Left ventricle myocardium superior (tissue), 1 donor: ENCODE measurements at places on chromosomes 3 and 15. TPM values are rescaled to one million over a fixed set of nuclear protein-coding genes. Genes with fewer than 3 reads are reported as not detected.

The TBC1D5 gene
- 27.1 TPM for total RNA-seq

The VIPR1 gene
- 2.2 TPM for total RNA-seq

The SAXO2 gene
- total RNA-seq, result 2.6 TPM

The MAP6D1 gene
- 2.3 TPM for total RNA-seq

The GP9 gene
- total RNA-seq, result not detected

The ITIH1 gene
- total RNA-seq, result not detected

The SNRK gene
- total RNA-seq, result 23.6 TPM

The NR2E3 gene
- not detected for total RNA-seq

The EXOG gene
- 27.0 TPM for total RNA-seq

The PLA2G4E gene
- total RNA-seq, result not detected

The HGD gene
- total RNA-seq, result not detected

The BFSP2 gene
- not detected for total RNA-seq

The FBLN2 gene
- 53.8 TPM for total RNA-seq

The PRR20G gene
- total RNA-seq, result not detected

The AQP9 gene
- total RNA-seq, result 1.9 TPM

The LOXL1 gene
- total RNA-seq, result 12.9 TPM

The CEMIP gene
- total RNA-seq, result not detected

DNA sequence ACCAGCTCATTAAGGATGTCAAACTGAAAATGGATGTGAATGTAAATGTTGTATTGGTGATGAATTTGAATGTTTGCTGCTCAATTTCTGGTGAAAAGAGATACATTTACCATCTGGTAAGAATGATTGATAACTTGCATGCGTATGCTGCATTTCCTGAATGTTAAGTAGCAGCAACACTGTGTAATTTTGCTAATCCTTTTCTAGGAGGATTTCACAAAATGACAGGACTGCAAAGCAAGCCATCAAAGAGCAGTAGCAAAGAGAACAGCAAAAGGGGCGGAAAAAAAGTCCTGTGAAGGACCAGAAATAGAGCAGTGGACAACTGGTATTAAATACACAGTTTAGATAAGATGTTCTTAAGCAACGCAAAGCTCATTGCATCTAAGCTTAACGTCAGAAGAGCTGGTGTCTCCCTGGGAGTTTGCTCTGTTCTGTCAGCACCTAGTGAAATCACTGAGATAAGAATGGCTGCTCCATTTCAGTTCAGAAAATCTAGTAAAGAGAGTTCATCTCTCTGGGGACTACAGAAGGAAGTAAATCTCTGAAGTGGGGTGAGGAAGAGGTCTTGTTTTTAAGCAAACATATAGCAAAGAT is 23.5 kb upstream of the PAQR5 start:
- DNase-seq, result no peak

DNA sequence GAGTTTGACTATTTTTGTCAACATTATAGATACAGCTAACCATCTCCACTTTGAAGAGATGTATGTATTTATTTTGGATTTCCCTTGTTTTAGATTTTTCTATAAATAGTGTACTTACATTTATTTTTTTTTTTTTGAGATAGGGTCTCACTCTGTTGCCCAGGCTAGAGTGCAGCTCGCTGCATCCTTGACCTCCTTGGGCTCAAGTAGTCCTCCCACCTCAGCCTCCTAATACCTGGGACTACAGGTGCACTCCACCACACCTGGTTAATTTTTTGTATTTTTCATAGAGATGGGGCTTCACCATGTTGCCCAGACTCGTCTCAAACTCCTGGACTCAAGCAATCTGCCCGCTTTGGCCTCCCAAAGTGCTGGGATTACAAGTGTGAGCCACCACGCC is 55.3 kb upstream of the TRPM1 start:
- no peak for DNase-seq

- no peak for DNase-seq
Observed at GRCh38 chr15:97661796-97662195, 298.7 kb upstream of the ARRDC4 start.

GRCh38 chr3:142945023-142945422 is 18.5 kb downstream of the PAQR9 start:
- DNase-seq, result no peak

DNA sequence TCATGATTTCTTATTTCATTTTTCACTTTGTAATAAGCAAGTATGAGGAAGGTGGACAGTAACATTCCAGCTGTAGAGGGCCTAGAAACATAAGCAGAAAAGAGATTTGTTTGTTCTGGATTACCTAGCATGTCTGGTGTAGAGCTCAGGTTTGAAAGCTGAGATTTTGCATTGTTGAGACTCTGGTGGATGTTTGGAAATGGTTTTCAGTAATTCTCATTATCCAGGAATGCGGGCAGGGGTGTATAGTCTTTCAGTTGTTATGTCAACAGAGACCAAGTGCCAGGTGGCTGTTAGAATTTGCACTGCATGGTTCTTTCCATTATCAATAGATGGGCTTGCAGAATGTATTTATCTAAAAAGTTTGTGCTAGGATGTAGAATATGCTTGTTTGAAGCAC is 10.9 kb downstream of the GPD1L start:
- DNase-seq, result no peak

DNA sequence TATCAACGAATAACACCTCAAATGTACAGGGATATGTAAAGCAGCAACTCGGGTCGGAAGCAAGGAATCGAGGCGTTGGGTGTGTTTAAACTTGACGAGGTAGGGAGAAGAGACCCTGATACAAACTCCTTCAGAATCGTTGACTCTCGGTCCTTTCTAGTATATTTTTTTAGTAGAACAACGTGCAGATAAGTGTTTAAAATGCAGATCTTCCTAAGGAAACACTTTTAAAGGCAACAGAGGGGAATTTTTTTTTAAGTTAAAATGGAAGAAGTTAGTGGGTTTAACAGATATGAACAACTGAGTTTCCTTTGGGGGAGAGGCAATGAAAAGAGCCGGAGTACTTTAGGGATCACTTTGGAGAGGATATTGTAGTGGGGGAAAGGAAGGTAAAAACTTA is 1.1 kb upstream of the KPNA4 start:
- DNase-seq, result no peak

DNA sequence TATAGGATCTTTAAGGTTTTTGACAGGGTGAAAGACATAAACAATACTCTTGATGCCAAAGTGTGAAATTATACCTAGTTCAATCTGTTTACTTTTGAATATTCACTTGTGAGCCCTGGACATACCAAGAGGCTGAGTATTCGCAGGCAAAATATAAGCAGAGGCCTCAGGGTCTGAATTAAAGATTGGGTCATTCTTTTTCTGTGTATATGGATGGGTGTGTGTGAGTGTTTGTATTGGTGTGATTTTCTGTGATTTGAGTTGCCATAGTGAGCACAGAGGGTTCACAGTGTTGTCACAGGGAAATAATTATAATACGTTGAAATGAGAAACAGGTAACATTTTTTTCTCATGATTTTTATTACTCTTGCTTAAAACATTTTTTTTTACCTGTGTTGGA is 770.7 kb upstream of the ALCAM start:
- DNase-seq, result no peak

GRCh38 chr3:129617381-129618185 is 11.1 kb upstream of the PLXND1 start:
- no peak for DNase-seq

GRCh38 chr15:36775209-36775608 is 195.8 kb downstream of the CDIN1 start:
- DNase-seq, result no peak

DNA sequence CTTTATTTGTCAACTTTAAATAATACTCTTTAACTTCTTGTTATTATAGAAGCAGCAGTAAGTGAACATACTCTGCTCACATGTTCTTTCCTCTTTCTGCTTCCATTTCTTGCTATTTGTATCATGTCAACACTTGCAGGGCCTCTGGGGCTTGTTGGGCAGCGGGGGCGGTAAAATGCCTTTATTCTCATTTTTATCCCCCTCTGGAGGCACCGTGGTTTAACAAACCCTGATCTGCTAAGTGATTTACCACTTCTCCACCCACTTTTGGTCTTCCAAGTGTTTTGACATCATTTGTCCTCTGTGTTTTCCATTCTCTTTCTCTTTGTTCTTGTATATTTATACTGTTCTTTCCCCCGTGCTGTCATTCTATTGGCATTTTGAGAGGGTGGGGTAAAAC is 33.9 kb downstream of the SCN10A start:
- DNase-seq, result no peak

- no peak for DNase-seq
Observed at GRCh38 chr3:36403661-36404060, 23.4 kb downstream of the STAC start.

- DNase-seq, result no peak
Observed at GRCh38 chr3:150626148-150626930, 23.2 kb downstream of the SELENOT start.

GRCh38 chr3:61141697-61142096 is 109.6 kb downstream of the FHIT start:
- DNase-seq, result no peak

DNA sequence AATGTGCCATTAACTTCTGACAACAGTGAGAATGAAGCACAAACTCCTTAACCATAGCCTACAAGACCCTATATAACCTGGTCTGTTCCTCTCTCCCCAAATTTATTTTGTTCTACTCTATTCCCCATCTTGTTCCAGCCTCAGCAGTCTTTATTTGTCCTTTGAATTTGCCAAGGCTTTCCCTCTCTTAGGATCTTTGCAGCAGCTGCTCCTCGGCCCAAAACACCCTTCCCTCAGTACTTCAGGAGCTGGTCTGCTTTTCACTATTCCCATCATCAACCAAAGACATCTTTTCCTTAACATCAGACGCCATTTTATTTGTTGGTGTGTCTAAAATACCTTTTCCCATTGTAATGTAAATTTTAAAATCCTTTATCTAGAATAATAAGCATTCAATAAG is 10.2 kb downstream of the PRICKLE2 start:
- no peak for DNase-seq

GRCh38 chr3:180548050-180548449 is 53.9 kb upstream of the TTC14 start:
- no peak for DNase-seq

GRCh38 chr15:57150066-57150865 is 226.0 kb upstream of the CGNL1 start:
- DNase-seq, result no peak

- no peak for DNase-seq
Observed at GRCh38 chr3:29339016-29339833, 58.4 kb downstream of the RBMS3 start.
